NCI-H774 (cell line): ENCODE measurements at places on chromosomes 11 and 22.

- no peak for DNase-seq
Measured at GRCh38 chr11:78567209-78567608, 7.5 kb downstream of the NARS2 start.

DNA sequence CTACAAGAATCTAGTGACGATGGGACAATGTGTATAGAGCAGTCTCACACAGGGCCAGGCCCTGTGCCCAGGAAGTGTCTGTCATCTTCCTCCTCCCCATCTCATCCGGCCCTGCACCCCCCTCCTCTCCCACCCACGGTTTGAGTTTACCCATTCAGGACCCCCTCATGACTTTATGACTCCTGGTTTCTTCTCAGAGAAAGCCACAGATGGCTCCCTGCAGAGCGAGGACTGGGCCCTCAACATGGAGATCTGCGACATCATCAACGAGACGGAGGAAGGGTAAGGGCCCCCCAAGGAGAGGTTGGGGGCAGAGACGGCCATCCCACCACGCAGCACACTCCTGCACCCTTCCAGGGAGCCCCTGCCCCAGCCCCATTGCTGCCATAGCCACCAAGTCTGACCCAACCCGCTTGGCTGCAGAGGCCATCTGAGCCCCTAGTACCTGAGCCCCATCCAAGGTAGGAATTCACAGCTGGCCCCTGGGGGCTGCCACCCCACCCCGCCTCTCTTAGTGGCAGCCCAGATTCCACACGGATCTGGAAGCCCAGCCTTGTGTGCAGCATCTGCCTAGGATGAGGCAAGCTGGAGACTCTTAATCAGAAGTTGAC is 18.1 kb downstream of the TOM1 start:
- DNase-seq, result no peak

GRCh38 chr11:103714246-103714645 is 322.2 kb upstream of the DDI1 start:
- DNase-seq, result no peak

- peak; percentile 5 for DNase-seq
Measured at GRCh38 chr11:114197799-114198500, 98.2 kb upstream of the NNMT start.

GRCh38 chr22:39745789-39746188 is 147.8 kb downstream of the ENTHD1 start:
- no peak for DNase-seq

GRCh38 chr22:16917144-16918003 is 90.6 kb downstream of the GAB4 start:
- DNase-seq, result peak; percentile 16

DNA sequence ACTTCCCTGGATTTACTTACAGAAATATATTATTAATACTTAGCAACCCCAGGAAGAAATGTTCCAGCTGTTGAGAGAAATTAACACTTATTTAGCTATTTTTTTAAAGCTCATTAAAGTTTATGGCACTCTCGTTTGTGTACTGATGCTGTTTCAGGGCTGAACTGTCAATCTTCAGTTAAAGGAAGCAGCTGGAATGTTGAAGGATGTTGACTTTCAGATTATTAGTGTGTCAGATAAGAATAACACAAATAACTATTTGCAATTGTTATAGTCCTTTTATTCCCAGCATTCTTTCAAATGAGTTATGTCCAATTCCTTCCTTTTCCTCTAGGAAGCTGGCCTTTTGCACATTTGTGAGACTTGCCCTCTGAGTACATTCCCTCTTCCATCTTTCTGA is 278.2 kb upstream of the RAG2 start:
- no peak for DNase-seq

- peak; percentile 16 for DNase-seq
Measured at GRCh38 chr11:33160136-33160535, 1.1 kb downstream of the CSTF3 start.

GRCh38 chr11:76649011-76649410 is 21.5 kb downstream of the LRRC32 start:
- no peak for DNase-seq

DNA sequence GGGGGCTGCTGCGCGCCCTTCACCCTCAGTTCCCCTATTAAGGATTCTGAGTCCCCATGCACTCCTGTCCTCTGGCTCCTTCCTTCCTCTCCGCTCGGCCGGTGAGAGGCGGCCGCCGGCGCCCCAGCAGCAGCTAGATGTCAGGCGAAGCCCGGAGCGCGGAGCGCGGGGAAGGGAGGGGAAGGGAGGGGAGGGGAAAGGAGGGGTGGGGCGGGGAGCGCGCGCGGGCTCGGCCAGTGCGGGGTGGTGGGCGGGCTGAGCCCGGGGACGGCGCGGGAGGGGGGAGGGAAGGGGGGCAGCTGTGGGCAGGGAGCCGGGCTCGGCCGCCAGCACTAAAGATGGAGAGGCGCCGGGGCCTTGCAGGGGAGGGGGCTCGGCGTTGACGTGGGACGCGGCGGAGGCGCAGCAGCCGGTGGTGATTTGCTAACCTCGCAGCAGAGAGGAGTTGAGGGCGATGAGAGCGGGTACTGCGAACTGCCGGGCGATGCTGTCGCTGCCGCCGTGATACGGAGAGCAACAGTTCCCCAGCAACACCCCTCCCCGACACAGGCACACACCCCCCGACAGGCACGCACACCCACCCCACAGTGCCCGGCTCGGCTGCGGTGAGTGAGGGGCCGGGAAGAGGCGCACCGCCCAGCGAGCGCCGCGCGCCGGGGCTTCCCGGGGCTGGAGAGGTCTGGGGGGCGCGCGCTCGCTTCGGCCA is at the start of gene ZBTB16:
TSS of gene ZBTB16 (plus strand) at position 434 of the 706 bp plus-strand sequence. CDS start 3,590 bp downstream, outside the sequence.
- peak; percentile 74 for DNase-seq

GRCh38 chr11:92841719-92842118 is 127.7 kb upstream of the MTNR1B start:
- no peak for DNase-seq

- peak; percentile 10 for DNase-seq
Measured at GRCh38 chr22:24189249-24190158, 8.2 kb downstream of the SUSD2 start.

GRCh38 chr11:32121012-32121411 is 30.1 kb downstream of the RCN1 start:
- no peak for DNase-seq

GRCh38 chr11:15976433-15977045 is 379.8 kb downstream of the SOX6 start:
- DNase-seq, result no peak

GRCh38 chr22:37148742-37149665 is 712 bp downstream of the IL2RB start:
- DNase-seq, result no peak

GRCh38 chr11:11351042-11351586 is 1.9 kb downstream of the CSNK2A3 start:
- DNase-seq, result no peak

DNA sequence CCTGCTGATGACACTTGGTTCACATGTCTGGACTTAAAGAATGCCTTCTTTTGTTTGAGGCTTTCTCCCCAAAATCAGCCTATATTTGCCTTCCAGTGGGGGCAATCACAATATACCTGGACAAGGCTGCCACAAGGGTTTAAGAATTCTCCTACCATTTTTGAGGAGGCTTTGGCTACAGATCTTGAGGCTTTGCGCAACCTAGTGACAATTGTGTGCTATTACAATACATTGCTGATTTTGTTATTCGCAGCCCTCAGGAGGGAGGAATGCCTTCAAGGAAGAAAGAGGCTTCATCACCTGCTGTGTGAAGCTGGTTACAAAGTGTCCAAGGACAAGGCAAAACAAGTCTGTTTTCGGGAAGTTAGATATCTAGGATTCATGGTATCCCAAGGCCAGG is 50.8 kb upstream of the OR4C15 start:
- no peak for DNase-seq

DNA sequence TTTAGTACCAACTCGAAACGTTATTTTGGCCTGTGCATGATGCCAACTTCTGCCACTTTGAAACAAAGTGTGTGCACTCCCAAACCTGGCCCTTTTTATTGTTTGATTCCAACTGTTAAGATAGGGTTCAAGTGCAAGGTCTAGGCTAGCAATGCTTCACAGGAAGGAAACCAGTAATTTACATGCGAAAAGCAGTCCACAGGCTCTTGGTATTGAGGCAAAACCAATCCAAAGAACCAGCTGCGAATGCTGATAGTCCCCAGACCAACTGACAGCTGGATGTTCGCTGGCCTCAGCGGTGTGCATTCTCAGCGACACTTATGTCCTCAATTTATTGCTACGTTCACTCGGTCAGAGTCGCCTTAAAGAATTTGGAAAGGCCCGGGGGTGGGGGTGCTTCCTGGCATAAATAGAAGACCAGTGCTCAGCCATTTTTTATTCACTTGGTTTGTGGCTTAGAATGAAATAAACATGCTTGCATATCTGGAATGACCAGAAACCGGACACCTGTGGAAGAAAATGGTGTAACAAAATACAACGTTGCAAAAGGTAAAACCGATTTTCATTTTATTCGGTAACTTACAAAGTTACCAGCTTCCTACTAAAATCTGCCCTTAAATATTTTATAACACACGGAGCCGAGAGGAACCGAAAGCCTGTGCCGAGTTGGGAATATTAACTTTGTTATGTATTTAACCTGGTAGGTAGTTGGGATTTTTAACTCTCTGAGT is 1.6 kb downstream of the CPT1A start:
- no peak for DNase-seq

DNA sequence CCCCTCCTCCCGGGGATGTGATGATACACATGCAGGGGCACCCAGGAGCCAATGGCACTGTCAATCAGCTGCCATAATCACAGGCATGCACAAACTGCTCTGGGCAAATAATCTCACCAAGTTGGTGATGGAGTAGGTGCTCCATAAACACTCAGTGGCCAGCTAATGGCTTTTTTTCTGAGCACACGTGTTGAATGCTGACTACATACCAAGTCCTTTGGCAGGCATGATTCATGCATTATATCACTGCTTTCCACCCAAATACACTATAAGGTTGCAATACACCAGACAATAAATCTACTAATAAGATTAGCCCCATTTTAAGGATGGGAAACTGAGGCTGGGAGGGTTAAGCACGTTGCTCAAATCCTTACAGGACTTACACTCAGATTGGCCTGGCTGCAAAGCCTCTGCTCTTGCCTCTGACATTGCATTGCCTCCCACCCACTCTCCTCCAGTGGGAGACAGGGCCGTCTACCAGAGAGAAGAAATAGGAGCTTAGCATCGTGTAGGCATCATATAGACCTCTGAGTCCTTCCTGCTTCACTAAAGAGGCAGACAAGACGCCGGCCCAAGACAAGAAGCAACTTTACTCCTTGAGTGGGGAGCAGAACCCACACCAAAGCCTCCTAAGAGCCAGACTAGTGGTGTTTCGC is 32.7 kb upstream of the ACCSL start:
- DNase-seq, result no peak

DNA sequence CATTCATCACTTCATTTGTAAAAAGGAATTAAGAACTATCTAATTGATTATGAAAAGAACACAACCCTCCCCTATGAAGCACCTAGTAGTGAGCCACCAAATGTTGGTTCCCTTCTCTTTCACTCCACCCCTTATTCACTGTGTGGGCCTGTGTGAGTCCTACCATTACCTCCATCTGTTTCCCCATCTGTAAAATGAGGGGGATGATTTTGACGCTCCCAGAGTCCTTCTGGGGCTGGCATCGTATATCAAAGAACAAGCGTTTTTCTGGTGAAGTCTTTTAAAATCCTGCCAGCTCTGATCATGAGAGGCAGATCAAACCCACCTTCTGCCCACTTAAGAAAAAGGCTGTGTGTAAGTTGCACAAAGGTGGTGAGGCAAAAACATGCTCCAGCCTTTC is 96.6 kb upstream of the SEZ6L start:
- no peak for DNase-seq

GRCh38 chr22:19434401-19434800 is 2.1 kb downstream of the MRPL40 start:
- DNase-seq, result no peak

- no peak for DNase-seq
Measured at GRCh38 chr11:109933126-109933525, 160.1 kb upstream of the ZC3H12C start.

- no peak for DNase-seq
Measured at GRCh38 chr11:45092901-45093760, 53.3 kb upstream of the PRDM11 start.

GRCh38 chr22:42134100-42135020 is 3.8 kb upstream of the CYP2D6 start:
- no peak for DNase-seq

DNA sequence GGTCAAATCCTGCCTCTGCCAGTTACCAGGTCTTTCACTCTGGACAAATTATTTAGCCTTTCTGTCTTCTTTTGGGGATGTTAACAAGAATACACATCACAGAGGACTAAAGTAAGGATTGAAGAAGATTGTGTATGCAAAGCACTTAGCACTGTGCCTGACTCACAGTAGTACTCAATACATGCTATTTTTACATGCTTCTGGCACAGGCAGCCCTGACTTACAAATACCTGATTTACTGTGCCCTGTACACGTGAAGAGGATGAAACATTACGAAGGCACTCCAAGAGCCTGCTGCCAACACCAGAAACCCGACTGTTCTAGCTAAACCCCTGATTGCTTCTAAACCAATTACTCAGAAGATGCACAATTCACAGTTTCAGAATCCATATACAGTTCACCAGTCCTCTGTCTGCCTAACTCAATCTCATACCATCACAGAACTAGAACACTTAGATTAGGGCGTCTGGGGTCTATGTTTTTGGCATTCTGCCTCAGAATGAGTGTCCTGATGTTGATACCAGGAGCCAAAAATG is 300.9 kb upstream of the DDI1 start:
- no peak for DNase-seq
